NCI-H1930 (cell line): ENCODE measurements at places on chromosomes 1 and 21.

DNA sequence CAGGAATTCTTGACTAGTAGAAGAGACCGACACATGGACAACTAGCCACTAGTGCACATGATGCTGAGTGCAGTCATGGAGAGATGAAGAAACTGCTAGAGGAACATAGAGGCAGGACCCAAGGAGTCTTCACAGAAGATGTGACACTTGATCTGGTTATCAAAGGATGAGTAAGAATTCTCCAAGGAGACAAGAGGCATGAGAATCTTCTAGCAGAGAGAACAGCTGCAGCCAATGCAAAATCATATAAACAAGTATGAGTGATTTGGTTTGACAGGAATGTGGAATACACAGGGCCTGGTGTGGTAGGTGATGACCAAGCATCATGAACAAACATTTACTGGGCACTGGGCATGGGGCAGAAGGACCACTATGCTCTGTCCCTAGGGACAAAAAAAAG is 140.9 kb upstream of the CTTNBP2NL start:
- DNase-seq: no peak

DNA sequence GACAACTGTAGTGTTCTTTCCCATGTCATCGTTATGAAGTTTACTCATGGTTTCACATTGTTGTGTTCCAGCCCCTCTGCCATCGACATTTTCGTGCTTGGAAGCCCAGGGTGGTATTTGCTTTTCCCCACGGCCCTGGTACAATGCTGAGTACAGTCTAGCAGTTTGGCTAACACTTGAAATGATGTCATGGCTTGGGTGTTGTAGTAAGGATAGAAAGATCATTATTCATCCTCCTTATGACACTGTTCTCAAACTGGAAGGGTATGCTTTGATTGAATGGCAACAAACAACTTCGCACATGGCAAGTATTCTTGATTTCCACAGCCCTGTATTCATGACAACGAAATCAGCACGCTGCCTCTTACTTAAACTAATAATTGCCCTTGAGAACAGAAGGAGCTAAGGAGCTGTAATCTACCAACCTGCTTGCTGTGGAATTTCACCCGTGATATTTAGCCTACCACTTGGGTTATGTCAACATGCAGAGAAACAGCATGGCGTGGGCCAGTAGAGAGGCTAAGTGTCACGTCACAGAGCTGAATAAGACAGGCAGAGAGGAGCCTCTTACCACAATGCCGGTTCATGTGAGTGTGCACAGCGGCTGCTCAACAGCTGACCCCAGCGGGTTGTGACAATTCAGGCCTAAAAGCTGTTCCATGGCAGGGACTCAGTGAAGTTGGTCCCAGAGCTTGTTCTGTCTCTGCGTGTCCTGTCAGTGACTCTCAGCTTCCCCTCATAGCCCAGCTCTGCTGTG is 73.9 kb downstream of the KCNJ6 start:
- DNase-seq: no peak

- DNase-seq: peak; percentile 12
These were observed 644 bp downstream of the UBE4B start for GRCh38 chr1:10033359-10033845.

- DNase-seq: no peak
These were observed 7.0 kb downstream of the ENSA start for GRCh38 chr1:150622303-150622975.

GRCh38 chr1:40310129-40310461 is 7.0 kb downstream of the COL9A2 start:
- no peak for DNase-seq

DNA sequence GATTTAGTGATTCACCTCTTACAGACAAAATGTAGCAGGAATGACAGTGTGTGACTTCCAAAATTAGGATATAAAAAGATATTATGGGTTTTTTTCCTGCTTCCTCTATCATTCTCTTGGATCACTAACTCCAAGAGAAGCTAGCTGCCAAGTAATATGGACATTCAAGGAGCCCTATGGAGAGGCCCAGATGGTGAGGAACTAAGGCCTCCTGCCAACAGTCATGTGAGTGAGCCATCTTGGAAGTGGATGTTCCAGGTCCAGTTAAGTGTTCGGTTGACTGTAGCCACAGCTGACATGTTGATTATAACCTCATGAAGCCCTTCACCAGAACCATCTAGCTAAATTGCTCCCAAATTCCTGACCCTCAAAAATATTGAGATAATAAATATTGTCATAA is 38.8 kb downstream of the CD160 start:
- no peak for DNase-seq

GRCh38 chr1:45824607-45825006 is 21.2 kb downstream of the MAST2 start:
- DNase-seq: no peak

DNA sequence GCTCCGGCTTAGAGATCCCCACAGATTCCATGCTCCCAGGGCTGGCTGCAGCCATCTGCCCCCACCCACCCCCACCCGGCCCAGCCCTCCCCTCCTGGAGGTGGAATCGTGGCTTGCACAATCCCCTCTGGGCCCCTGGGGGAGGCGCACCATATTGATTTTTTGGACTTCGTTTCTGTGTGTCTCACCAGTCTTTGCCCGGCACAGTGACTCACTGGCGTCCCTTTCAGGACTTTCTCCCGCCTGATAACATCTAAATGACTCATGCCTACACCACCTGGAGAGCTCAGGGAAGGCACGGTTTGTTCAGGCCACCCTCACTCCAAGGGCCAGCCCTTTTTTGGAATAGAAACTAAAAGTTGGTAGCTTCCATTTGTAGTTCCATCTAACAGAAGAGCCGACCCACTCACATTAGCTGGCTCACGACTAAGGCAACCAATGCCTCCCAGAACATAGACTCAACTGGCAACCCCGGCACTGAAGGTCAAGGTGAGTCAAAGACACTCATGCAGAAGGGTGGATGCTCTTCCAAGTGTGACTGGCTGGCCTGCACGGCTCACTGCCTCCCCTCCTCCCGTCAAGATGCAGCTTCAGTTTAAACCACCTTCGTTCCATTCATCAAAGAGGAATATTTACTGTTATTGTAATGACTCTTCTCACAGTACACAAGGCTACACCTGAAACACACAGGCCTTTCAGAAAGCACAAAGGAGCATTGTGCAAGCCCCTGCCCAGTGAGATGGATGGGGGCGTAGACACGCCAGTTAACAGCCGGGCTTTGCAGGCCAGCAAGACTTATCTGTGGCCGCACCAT is 18.1 kb upstream of the ETS2 start:
- peak; percentile 28 for DNase-seq

- DNase-seq: no peak
These were observed 38.5 kb downstream of the IGFN1 start for GRCh38 chr1:201229095-201229494.
